ENCODE measurements at places on chromosomes 2 and 18.

DNA sequence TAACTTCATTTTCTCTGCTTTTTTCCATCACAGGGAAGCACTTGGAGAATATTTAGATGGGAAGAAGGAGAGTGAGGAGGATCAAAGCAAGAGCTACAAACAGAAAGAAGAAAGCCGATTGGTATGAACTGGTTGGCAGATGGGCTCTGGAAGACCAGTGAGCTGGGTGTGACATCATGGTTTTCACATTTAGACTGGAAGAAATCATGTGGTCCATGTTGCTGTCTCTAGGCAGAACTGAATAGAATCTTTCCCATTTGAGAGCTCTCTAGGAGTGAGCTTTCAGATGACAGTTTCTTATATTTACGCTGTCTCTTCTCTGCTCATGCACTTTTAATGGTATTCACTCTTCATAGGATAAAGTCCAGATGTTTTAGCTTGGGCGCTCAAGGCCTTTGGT, 12.6 kb downstream of the DRC1 start:
- DNase-seq: no peak

DNA sequence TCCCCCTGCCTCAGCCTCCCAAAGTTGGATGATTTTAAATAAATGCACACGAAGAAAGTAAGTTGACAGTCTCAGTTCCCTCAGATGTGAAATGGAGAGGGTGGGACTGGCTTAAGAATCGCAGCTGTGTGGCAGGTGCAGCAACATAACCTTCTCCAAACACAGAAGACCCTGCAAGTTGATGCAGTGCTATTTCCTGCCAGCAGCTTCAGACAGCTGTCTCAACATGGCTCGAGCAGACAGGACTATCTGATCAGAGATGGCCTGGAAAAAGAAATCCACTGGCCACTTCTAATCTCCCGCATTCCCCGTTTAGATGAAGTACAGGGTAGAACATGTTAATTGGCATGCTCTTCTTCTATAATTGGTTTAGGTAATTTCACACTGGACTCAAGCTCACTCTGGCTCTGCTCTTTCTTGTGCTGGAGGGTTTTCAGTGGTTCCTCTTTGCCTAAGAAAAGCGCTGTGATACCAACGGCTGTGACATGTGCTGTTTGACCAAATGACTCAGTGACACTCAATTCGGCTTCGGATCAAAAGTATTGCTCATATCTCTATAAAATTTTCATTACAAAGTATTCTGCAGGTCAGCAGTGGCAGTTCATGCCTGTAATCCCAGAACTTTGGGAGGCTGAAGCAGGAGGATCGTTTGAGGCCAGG, 40.2 kb downstream of the MYOM1 start:
- DNase-seq: no peak

DNA sequence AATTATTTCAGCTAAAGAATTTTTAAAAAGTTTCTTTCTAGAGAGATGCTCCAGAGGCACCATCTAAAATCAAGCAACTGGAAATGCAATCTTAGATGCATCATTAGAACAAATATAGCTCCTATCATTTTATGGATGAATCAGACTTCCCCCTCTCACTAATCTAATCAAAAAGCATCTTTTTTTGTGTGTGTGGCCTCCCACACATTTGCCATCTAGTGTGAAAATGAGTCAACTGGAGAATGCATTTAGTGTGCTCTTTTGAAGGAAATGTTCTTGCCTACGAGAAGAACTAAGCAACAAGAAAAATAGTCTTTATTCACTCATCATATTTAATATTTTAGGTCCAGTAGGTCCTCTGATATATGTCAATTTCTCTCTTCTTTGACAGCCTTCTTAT, 39.5 kb upstream of the FIGN start:
- DNase-seq: no peak

- DNase-seq: no peak
Observed at GRCh38 chr2:223076573-223076972, 24.6 kb downstream of the KCNE4 start.

- DNase-seq: no peak
Observed at GRCh38 chr2:48114256-48114655, 208.0 kb upstream of the FBXO11 start.

- DNase-seq: no peak
Observed at GRCh38 chr2:42182654-42183308, 13.6 kb downstream of the EML4 start.

Measured in stimulated activated CD4-positive, alpha-beta T cell treated with anti-CD3 and anti-CD28 coated beads, Interleukin-12 subunit alpha, Interleukin-12 subunit beta, amount 100 ng/mL, for 24 hours (primary cell).